COR-L47 (cell line): ENCODE measurements at places on chromosomes 2 and 18.

- DNase-seq, result no peak
Observed at GRCh38 chr18:12041561-12041960, 52.1 kb upstream of the ANKRD62 start.

- no peak for DNase-seq
Observed at GRCh38 chr18:36519358-36519757, 221.8 kb downstream of the FHOD3 start.

DNA sequence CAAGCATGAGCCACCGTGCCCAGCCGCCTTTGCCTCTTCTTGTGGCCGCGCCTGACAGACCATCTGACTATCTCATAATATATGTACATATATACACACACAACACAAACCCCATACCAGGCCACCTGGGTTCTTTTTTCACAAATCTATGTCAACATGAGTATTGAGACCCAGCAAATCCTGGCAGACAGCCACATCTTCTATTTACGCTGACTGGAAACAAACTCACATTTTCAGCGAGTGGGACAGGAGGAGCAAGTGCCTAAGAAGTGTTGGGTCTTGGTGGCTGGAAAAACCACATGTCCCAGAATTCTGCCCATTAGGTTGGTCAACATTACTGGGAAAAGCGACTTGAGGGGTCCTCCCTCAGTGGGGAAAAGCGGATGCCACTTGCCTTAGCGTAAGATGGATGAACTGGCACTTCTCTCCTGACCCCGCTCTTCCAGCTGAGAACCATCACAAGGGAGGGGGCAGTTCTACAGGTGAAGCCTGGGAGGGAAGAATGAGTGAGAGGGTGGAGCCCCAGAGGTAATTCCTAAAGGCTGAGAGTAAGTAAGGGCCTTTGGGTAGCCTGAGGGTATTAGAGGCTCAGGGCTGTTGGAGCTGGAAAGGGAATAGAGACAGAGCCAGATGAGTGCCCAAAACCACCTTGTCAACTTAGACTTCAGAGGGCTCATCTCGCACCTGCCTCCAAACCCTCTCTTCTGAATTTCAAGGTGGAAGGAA lies 1.9 kb downstream of the SCYGR3 start:
- peak; percentile 61 for DNase-seq

DNA sequence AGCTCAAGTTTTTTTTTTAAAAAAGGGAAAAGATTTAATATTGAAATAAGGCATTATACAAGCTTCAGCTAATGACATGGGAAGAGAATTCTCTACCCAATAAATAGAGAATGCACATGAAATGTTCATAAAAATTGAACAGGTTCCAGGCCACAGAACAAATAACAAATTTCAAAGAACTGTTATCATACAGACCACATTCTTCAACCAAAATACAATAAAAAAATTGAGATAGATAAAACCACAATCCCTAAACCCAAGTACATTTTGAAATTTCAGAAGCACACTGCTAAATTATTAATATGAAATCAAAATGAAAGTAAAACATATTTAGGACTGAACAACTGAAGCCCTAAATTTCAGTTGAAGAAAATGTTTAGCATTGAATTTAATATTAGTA lies 89.6 kb downstream of the BCL2 start:
- no peak for DNase-seq

- no peak for DNase-seq
Observed at GRCh38 chr2:8574196-8575037, 107.4 kb upstream of the ID2 start.

- DNase-seq, result peak; percentile 8
Observed at GRCh38 chr2:233928594-233929351, 11.6 kb downstream of the TRPM8 start.

GRCh38 chr2:168961450-168962229 lies 60.5 kb downstream of the G6PC2 start:
- peak; percentile 43 for DNase-seq

DNA sequence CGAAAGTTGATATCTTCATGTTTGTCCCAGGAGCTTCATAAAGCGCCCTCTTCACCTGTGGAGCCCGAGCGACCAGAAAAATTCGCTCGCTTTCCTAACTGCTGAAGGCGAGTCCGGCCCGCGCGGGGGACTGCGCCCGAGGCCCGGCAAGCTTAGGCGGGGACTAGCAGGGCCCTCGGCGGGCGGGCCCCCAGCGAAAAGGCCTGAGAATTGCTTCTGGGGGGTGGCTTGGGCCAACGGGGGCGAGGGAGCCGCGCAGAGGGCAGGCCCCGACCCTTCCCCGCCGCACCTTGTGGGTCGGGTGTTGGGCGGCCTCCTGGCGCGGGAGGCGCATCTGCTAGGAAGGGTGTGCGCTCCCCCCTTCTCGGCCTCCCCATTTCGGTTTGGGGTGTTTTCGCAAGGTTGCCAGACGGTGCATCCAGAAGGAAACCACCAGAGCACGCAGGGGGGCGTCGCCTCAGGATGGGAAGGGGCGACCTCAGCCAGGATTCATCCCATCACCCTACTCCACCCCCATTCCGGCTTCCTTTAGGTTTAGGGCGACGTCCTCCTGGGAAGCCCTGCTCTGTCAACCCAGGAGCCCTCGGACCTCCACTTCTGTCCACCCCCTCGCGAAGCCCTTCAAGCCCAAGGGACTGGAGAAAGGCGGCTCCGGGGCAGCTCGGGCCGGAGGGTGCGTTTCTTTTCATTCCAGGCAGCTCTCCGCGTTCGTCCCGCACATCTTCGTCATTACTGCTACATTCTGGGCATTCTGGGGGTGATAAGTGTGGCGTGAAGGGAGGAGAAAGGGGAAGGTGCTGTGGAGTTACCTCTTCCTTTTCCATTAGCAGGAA lies 9.1 kb downstream of the SP9 start:
- no peak for DNase-seq

GRCh38 chr18:54019641-54020040 lies 204.8 kb downstream of the MBD2 start:
- DNase-seq, result no peak

DNA sequence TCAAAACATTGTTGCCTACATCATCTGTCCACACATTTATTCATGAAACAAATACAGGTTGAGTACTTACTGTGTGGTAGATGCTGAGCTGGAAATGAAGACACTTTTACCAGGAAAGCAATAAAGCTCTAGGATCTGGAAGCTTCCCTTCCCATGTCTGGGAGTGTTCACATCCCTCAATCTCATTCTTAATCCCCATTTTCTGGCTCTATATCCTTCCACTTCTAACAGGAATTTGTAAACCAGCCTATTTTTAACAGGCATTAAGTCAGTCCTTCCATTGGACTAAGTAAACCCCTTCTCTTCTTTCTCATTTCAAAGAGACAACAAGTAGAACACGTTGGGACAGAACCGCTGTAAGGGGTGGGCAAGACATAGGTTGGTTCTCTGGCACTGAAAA lies 589.5 kb downstream of the ARHGAP15 start:
- DNase-seq, result no peak

DNA sequence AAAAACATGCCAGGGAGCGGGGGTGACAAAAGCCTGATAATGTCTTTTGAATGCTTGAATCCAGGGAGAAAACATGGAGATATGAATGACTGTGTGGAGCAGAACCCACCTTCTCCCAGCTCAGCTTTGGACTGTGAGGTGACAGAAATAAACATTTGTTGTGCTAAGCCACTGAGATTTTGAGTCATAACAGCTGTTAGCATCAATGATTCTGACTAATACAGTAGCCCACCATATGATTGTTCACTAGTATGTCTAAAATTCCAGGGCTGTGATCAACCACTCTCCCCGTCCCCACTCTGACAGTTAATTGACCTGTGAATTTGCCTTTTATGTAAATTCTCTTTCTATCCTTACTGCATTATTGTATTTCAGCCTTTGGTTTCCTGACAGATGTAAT lies 69.1 kb downstream of the PDK1 start:
- DNase-seq, result no peak

DNA sequence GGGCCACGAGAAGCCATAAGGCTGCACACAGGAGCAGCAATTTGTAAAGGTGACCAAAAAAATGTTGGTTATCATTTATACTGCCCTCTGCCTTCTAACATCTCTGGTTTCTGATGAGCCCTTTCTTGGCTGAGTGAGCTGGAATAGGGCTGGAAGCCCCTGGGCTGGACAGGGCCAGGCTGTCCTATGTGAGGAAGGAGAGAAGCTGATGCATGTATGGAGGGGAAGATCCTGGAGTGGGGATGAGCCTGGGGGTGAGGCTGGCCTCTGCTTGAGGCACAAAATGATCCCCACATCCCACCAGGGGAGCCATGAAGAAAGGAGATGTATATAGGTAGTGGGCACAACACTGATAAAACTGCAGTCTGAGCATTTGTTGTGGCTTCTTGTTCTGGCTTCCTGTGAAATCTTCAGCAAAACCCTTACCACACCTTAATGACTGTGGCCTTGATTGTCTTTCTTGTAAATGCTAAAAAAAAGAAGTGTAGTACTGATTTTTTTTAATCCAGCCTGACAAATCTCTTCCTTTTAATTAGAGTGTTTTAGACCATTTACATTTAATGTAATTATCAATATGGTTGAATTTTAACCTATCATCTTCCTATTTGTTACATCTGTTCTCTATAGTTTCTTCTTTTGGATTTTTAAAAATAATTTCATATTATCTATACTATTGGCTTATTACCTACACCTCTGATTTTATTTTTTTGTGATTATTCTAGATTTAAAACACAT lies 5.6 kb downstream of the SNED1 start:
- no peak for DNase-seq

DNA sequence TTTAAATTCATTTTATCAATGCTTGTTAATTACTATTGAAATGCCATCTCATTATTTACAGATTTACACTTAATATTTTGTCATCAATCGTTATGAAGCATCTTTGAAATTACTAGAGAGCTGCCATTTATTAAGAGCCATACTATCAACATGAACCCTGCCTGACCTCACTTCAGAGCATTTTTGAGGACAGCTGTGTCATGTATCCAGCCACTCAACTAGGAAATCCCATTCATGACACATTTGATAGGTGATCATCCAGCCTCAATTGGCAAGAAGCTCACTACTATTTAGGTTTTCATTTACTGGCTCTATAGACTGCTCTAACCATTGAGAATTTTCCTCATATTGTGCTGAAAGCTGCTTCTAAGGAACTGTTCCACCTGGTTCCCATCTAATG lies 40.6 kb upstream of the TLK1 start:
- no peak for DNase-seq

DNA sequence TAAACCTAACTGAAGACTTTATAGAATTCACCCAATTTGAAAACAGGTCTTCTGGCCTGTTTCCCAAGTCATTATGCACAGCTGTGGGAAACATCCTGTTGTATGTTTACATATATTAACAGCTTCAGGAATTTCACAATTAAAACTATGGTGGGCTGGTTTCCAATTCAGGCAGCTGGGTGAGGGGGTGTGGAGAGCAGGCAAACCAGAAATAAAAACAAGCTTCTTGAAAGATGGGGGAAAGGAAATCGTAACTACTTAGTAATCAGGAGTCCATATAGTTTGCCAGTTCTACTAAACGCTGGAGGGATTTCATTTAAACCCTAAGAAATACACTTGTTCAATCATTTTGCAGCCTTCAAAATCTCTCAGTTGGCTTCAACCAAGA lies 22.8 kb downstream of the ATP8B1 start:
- peak; percentile 84 for DNase-seq
